GF-D8 (cell line): ENCODE measurements at places on chromosomes 6 and 20.

GRCh38 chr6:161347125-161347524 is 73.3 kb upstream of the AGPAT4 start:
- no peak for DNase-seq

GRCh38 chr20:37349517-37350491 is 3.9 kb downstream of the SRC start:
- DNase-seq, result no peak

- DNase-seq, result no peak
Measured at GRCh38 chr6:64280569-64280968, 645.0 kb downstream of the PHF3 start.

- DNase-seq, result no peak
Measured at GRCh38 chr6:27556406-27556805, 83.5 kb upstream of the ZNF184 start.

- no peak for DNase-seq
Measured at GRCh38 chr6:87333591-87334181, 4.6 kb upstream of the GJB7 start.

- no peak for DNase-seq
Measured at GRCh38 chr6:150767571-150768018, 97.9 kb upstream of the MTHFD1L start.

- DNase-seq, result no peak
Measured at GRCh38 chr20:7665376-7665775, 274.9 kb downstream of the HAO1 start.

- DNase-seq, result no peak
Measured at GRCh38 chr6:106609699-106610098, 19.6 kb downstream of the RTN4IP1 start.

DNA sequence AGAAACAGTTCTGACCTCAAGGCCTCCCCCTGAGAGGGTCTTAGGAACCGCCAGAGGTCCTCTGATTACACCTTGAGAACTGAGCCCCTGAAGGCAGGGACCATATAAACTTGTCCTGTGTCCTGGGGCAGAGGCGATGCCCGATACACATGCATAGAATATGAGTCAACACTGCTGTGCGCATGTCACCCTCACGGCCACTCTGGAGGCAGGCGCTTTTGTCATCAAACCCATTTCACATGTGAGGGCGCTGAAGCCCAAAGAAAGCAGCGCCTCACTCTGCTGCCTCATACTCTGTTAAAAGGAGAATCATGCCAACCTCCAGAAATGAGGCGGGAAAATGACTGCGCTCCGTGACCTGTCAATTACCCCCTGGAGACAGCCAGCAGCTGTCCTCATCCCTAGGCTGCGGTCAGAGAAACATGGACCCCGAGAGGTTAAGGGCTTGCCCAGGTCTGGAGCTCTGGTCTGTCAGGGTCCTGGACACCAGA is 158.3 kb downstream of the GRM4 start:
- DNase-seq, result no peak

GRCh38 chr20:7193681-7194080 is 426.2 kb downstream of the BMP2 start:
- no peak for DNase-seq

- DNase-seq, result no peak
Measured at GRCh38 chr6:100721256-100721655, 159.9 kb downstream of the ASCC3 start.

DNA sequence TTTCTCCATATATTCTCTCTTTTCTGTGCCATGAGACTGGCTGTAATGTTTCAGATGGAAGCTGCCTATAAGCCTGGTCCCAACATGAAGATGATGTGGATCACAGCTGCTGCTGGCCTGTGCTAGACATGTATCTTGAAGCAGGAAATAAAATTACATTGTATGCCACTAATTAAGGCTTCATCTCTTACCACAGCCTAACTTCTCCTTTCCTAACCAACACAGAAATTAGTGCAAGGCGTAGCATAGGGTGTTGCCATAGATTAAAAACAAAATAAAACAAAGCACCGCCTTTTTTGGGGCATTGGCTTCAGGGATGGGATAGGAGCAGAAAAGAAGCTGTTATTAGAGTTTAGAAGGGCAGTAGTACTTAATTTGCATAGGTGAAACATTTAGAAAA is 4.7 kb upstream of the SLC17A4 start:
- peak; percentile 40 for DNase-seq

GRCh38 chr6:112920994-112921393 is 573.9 kb downstream of the RFPL4B start:
- DNase-seq, result no peak

GRCh38 chr6:133841176-133841575 is 47.7 kb upstream of the TCF21 start:
- no peak for DNase-seq

GRCh38 chr20:38320221-38320620 is 16.3 kb downstream of the BPI start:
- DNase-seq, result no peak

GRCh38 chr20:36322131-36322530 is 16.0 kb downstream of the DLGAP4 start:
- DNase-seq, result no peak

DNA sequence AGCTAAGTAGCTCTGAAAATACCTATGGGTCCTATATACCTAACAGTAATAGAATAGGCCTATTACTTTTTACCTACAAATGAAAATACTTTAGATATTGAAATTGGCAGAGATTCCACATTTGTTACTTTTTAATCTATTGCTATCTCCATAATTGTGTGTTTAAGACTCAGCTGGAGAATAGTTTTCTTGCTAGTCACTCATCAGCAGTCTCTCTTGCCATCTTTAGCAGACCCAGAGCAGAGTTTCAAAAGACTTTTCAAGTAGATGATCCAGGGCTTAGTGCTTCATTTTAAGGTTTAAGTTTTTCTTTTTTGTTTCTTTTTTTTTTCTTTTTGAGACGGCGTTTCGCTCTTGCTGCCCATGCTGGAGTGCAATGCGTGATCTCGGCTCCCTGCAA is 12.9 kb downstream of the ANKS1A start:
- DNase-seq, result no peak

DNA sequence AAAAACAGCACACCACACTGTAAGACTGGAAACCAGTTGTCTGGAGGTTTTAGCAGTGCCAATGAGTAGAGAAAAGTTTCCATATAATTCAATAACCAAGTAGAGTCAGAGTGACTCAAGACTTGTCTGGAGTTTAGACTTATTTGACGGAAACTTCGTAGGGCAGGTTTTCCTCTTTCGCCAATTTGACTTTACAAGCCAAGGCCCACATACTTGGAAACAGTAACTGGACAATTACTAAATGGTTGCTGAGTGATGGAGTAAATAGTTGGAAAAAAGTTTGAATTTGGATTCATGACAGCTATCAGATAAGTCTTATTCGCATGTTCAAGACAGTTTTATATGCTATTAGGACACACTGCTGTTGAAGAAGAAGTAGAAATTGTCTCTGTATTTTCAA is 48.1 kb upstream of the CTAGE9 start:
- no peak for DNase-seq

DNA sequence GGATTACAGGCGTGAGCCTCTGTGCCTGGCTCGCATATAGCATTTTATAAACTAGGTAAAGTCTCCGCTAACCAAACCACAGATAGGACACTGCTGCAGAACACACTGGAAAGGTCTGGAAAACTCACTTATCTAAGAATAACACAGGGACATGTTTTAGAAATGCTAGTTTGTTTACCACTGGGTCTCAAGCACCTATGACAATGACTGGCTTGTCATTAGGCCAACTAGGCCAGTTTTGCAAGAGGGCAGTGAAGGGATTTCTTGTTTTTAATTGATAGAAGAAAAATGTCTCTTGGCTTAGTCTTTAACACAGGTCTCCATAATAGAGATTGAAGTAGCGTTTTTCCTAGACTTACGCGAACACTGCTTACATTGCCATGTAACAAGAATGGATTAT is 201.4 kb downstream of the TMEM242 start:
- no peak for DNase-seq
